ENCODE measurements at places on chromosomes 16 and 17.

GRCh38 chr16:17724242-17724898 lies 253.6 kb upstream of the XYLT1 start:
- DNase-seq: peak; percentile 77

DNA sequence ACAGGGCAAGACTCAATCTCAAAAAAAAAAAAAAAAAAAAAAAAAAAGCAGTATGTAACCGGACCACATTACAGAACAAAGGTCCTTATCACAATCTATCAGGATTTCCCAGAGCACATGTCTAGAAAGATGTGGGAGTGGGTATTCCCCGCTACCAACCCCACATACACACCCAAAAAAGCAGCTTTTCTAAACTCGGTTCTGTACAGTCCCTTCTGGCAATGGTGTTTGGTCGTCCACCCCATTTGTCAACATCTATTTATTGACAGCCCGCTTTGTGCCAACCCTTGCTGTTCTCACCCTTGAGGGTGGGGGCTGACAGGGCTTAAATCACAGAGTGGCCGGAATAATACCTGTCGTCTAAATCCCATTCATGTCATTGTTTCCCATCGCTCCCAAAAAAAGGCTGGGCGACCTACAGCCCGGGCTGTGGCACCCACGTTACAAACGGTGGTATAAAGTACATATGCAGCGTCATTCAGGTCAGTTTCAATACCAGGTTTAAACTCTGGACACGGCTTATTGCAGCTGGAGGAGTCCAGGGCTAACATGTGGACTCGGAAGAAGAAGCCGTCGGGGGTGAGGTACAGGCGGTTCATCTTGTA lies 3.6 kb downstream of the C17orf58 start:
- DNase-seq: no peak

- no peak for DNase-seq
Measured at GRCh38 chr16:64468515-64469090, 653.3 kb downstream of the CDH11 start.

DNA sequence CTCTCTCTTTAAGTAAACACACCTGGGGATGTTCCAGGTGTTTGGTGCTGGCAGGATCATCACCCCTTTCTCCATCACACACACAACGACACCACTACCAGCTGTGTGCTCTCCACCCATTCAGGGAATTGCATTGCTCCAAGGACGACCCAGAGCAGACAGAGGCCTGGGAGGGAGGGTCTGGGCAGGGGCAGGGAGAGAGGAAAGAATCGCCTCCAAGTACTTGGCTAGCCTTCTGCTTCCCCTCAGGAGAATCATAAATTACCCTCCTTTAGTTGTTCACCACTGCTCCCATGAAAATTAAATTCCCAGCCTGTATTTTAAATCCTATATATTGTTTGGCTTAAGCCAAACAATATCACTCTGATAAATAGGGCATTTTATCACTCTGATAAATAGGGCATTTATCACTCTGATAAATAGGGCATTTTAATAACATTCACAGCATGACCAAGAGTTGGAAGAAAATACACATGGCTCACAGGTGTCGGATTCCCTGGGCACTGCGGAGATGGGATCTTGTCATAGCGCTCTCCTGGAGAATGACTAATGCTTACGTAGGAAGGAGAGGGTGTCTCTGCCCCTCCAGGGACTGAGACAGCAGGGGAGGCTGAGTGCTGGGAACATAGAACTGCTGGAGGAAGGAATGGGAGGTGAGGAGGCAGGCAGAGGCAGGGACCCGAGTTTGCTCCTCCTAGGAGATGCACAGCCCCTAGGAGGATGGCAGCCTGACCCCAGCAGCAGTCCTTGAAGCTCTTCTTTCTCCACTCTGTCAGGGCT lies 673.6 kb downstream of the HS3ST4 start:
- DNase-seq: no peak

GRCh38 chr16:73126525-73126853 lies 78.6 kb upstream of the ZFHX3 start:
- DNase-seq: peak; percentile 94

DNA sequence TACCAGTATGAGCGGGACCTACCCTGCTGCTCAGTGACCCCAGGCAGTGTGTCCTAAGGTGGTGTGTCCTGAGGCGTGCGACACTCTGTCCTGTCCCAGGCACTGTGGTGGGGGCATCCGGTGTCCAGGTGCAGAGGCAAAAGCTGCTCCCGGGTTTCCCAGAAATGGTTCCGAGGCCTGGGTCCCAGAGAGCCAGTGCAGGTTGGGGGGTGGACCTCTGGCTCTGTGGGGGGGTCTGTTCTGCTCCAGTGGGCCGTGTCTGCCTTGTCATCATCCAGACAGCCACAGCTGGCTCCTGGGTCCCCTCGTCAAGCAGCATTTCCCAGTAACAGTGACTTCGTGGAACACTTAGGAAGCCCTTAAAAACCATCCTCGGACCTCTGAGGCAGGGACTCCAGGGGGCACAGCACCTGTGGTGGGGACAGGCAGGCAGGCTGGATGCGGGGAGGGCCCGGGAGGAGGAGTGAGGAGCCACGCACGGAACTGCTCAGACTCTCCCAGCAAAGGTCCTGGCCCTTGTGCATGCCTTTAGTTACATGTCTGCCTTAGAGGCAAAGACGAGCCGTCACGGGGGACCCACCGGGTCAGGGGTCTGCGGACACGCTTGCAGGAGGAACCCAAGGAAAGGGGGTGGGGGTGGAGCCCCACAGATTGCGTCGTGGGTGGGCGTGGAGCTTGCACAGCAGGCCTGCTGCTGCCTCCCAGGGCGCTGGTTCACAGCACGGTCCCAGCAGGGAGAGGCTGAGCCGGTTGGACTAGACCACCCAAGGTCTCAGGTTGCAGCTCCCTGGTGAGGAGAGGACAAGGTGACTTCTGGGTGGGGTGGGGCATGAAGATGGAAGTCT lies 5.6 kb downstream of the SLC16A3 start:
- no peak for DNase-seq

Data from skeletal muscle cell (primary cell).